ENCODE measurements at places on chromosomes 4 and X.

- DNase-seq, result no peak
Observed at GRCh38 chr4:612749-613125, 12.6 kb upstream of the PDE6B start.

GRCh38 chrX:39519030-39519488 lies 578.7 kb downstream of the BCOR start:
- DNase-seq, result peak; percentile 3

GRCh38 chr4:118981171-118981838 lies 92.7 kb downstream of the SYNPO2 start:
- no peak for DNase-seq

- DNase-seq, result peak; percentile 28
Observed at GRCh38 chrX:44904542-44905115, 31.6 kb downstream of the KDM6A start.

DNA sequence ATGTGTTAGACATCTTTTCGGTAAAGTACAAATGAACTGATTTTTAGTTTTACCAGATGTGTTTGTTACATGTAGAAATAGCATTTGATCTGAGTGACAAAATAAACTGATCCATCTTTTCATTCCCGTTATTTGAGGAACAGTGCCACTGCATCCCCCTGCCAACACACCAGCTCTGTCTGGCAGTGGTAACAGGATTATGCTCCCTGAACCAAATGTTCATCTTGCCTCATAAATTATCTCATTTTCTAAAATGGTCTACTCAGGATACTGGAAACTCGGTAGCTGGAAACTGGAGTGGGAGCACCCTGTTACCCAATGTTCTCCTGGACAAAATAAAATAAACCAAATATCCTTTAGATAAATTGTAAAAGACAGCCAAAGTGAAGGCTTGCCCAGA lies 171.6 kb downstream of the FAT4 start:
- DNase-seq, result no peak

- DNase-seq, result no peak
Observed at GRCh38 chr4:38958453-38959190, 73.6 kb downstream of the TMEM156 start.

- peak; percentile 64 for DNase-seq
Observed at GRCh38 chr4:80196922-80197573, at the start of gene PRDM8. PRDM8 (plus strand) TSS chr4:80197503; CDS start chr4:80200081, 2,578 bp downstream.
